ENCODE measurements at places on chromosomes 16 and 17. TPM values are rescaled to one million over a fixed set of nuclear protein-coding genes. Genes with fewer than 3 reads are reported as not detected.

The CACNG3 gene
- total RNA-seq, result not detected

The MILR1 gene
- 12.0 TPM for total RNA-seq

The HBM gene
- total RNA-seq, result not detected

The IGSF6 gene
- total RNA-seq, result 2.6 TPM

The CACNG1 gene
- total RNA-seq, result not detected

The ARL6IP1 gene
- 138 TPM for total RNA-seq

The WFIKKN2 gene
- not detected for total RNA-seq

The DNASE1 gene
- 47.8 TPM for total RNA-seq

The PTGES3L gene
- 0.53 TPM for total RNA-seq

The BTBD17 gene
- 0.48 TPM for total RNA-seq

The SEPTIN12 gene
- total RNA-seq, result not detected

The PRCD gene
- 0.77 TPM for total RNA-seq
